ENCODE measurements at places on chromosomes 5 and 9.

DNA sequence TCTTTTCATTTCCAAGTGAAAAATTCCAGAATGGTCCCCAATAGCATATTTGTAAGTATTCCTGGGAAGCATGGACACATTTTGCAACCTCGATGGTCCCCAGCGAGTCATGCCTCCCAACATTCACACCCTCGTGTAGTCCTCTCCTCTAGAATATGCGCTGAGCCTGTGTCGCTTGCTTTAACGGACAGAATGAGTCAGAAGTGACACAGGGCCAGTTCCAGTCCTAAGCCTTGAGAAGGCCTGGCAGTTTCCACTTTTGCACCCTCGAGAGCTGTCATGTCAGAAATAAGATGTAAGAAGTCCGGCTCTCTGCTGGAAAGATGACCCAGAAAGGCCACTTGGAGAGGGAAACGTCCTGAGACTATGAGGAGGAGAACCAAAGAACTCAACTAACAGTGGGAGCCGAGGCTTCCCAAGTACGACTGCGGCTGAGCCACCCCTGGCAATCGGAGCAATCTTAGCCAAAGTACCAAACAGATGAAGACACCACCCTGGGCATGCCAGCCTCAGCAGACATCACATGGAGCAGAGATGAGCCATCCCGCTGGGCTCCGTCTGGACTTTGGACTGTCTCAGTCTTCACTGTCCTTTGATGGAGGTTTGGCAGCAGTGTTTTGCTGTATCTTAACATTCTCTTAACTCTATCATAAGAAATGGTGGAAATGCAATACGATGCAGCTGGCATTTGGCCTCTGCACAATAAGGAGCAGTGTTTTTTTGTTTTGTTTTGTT, 42.6 kb upstream of the GFPT2 start:
- DNase-seq: no peak

- DNase-seq: no peak
Observed at GRCh38 chr5:121899346-121899745, 47.7 kb downstream of the FTMT start.

DNA sequence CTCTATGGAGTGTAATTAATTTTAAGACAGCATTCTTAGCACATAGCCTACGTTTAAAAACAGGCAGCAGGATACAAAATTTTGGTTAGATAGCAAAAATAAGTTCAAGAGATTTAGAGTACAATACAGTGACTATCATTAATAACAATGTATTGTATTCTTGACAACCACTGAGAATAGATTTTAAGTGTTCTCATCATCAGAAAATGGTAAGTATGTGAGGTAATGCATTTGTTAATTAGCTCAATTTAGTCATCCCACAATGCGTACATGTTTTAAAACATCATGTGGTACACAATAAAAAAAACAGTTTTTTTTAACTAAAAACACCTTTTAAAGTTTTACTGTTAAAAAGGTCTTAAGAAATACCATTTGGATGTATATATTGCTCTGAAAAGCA, 94.2 kb downstream of the MUSK start:
- DNase-seq: no peak

- DNase-seq: no peak
Observed at GRCh38 chr5:88825584-88826315, 57.2 kb downstream of the MEF2C start.

DNA sequence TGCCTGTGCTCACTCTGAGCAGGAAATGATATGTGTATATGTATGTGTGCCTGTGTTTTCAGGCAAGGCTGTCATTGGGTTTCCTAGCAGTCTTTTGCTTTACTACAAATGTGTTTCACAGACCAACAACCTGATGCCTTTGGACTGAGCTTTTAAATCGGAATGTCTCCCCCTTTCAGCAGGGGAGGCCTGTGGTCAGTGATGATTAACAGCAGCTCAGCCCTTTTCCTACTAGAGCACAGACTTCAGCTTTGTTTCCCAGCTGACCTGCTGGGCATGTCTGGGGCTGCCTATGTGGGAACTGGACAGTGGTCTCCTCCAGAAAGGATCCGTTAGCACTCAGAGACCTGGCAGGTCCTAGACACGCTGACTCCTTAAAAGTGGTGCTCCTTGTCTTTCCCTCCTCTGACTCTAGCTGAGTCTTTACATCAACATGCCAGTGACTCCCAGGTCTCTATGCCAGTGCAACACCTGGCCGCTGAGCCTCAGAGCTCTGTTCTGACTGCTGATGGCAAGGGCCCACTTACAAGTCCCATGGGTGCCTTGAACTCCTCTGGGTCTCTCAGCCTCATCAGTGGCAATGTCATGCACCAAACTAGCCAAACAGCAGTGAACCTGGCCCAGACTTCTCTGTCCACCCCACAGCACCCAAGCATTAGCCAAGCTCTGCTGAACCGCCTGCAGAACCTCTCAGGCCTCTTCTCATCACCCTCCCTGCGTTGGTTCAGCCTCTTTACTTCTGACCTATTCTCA, 7.7 kb downstream of the MACROH2A1 start:
- DNase-seq: no peak

DNA sequence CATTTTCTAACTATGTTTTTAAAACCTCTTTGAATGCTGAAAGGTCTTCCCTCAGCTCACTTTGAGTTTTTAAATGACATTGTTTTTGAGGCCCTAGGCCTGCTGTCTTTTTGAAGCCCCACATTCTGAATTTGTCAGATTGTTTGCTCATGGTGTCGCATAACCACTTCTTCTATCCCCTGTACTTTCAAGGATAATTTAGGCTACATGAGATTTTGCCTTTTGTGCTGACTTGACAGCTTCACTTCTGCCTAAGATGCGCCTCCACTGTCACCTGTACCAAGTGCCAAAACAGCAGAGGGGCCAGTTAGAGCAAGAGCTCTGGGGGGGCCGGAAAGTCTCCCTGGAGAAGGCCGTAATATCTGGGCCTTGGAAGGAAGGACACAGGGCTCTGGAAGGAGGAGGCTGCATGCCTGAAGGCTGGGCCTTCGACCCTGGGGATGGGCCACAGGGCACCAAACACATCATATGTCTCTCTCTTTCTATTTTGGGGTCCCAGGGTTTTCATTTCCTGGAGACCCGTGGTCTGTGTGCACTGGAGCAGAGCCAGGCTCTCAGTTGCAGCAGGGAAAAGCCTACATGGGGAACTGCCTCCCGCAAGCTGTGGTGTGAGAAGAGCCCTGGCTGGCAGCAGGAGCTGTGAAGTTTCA, 49.1 kb downstream of the NDST1 start:
- no peak for DNase-seq

- DNase-seq: no peak
Observed at GRCh38 chr5:151805414-151806223, 33.9 kb downstream of the G3BP1 start.

DNA sequence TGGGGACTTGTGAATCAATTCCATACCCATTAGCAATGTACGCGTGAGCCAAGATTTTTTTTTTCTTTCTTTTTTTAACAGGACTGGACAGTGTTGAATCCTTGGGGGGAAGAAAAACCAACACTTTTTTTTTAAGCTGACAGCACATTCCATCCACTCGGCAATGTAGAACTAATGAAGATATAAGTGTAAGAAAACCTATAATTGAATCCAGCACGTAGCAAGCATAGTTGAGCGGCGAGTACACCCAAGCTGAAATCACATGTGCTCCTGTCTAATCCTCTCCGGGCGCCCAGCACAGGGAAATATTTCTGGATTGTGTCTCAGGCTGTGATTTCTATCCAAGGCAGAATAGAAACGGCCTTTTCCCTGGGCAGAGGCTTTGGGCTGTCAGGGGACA, 118.2 kb downstream of the BOD1 start:
- no peak for DNase-seq

All from stimulated activated CD8-positive, alpha-beta memory T cell treated with anti-CD3 and anti-CD28 coated beads, Interleukin-7, amount 100 ng/mL, for 48 hours (primary cell).